ENCODE measurements at places on chromosomes 7 and 10.

DNA sequence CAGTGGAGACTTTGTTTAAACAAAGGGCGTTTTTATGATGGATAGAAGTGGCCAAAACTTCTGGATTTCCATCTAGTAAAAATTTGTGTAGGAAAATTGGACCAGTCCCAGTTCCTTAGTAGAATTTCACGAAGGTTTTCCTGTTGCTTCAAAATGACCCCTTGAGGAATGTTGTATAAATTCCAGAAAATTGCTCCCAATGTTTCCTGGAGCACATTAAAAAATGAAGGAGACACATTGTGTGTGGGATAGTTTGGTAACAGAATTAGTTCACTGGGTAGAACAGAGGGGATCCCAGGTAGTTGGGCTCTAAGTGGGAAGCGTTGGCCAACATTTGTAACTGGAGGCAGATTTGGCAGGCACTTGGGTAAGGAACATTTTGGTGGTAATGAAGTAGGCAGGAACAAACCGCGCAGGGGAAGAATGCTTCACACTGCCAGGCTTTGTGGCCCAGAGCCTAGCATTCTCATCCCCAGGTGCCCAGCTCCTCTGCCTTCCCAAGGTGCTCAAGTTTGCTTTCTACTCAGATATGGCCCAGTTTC, 758.6 kb downstream of the AUTS2 start:
- no peak for DNase-seq

DNA sequence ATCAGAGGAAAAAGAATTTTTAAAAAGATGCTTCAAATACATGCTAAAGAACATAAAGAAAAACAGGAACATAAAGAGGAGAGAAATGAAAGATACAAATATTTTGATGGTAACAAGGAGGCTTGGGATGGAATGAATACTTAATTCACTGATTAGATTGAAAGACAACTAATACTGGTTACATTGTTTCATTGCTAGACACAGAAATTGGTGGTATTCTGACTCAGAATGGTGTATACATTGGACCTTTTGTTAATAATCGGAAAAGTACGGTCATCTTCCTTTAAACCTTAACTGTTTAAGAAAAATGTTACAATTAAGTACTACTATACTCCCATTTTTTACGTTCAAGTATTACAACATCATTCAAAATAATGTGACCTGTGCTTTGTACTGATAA, 567.5 kb downstream of the PARD3 start:
- DNase-seq = no peak

DNA sequence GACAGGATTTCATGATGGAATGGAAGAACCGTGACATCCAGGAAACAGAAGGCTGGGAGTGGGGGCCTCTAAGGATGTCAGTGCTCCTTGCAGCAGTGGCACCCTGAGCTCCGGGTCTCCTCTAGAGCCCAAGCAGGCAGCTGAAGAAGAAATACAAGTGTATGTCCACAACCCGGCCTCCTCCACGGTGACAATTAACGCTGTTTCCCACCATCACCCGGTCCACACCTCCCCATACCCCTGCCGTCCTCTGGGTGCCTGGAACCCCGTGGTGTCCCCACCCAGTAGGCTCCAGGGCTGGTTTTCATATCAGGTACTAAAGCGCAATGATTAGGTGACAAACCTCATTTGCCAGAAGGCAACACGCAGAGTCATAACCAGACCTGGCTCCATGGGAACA, 30.3 kb downstream of the GRID1 start:
- DNase-seq = no peak

- DNase-seq = no peak
Measured at GRCh38 chr10:69316313-69317059, 38.2 kb downstream of the HK1 start.

GRCh38 chr7:150799741-150800580, at the start of gene TMEM176B:
TSS of gene TMEM176B (minus strand) at chr7:150800364. CDS start at chr7:150796569, 3,795 bp downstream.
- DNase-seq = no peak

DNA sequence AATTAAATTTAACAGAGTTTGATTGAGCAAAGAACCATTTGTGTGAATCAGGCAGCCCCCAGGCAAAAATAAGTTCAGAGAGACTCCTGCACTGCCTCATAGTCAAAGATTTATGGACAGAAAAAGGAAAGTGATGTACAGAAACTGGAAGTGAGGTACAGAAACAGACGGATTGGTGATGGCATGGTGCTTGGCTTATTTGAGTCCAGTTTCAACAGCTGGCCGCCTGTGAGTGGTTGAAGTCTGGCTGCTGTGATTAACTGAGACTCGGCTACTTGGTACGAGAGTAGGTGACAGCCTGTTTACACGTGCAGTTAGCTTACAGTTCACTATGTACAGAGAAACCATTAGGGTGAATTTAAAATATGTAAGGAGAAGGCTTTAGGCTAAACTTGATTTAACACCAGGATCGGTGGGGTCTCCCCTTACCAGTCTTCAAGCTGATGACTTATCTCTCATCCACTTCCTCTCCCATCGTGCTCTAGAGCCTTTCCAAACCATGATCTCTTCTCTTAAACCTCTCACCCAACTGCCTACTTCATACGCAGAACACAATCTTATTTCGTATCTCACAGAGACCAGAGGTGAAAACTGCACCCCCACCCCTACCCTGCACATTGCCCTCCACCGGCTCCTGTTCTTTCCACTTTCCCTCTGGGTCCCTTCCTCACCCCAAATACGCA, 5.0 kb upstream of the MSMB start:
- DNase-seq = no peak

Data from MM.1S (cell line).